ENCODE measurements at places on chromosomes 3 and 15.

GRCh38 chr15:86797135-86797534, 717.5 kb downstream of the AGBL1 start:
- no peak for DNase-seq

DNA sequence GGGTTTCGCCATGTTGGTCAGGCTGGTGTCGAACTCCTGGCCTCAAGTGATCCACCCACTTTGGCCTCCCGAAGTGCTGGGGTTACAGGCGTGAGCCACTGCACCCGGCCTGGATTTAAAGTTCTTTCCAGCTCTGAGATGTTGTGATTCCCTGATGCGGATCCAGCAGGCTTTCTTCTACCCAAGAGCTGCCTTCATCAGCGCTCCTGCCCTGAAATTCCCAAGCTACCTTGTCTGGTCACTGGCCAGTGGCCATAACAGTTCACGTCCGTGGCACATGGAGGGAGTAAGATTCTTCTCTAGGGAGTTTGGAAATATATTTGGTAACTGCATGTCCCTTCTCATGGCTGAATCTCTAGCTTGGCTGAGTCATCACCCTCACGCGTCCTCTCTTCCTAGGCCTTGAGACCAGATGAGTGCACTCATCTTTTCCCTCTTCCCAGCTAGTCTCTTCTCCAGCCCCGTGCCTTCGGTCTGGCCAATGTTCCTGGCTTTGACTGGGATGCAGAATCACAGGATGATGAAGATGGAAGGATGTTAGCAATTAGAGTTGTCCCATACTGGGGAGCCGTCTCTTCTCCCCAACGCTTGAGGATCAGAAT, 29.8 kb upstream of the APOD start:
- DNase-seq, result no peak

DNA sequence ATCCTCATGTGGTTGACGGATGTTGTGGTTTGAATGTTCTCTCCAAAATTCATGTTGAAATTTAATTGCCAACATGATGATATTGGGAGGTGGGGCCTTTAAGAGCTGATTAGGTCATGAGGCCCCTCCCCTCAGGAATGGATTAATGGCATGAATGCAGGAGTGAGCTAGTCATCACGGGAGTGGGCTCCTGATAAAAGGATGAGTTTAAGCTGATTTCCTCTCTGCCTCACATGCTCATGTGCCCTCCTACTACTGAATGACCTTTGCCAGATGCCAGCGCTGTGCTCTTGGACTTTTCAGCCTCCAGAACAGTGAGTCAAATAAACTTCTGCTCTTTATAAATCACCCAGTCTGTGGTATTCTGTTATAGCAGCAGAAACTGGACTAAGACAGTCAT, 111.2 kb downstream of the MYO5A start:
- no peak for DNase-seq

GRCh38 chr3:133966954-133967353, 62.8 kb downstream of the SLCO2A1 start:
- no peak for DNase-seq

- DNase-seq, result no peak
Observed at GRCh38 chr3:141915016-141915415, 38.6 kb downstream of the ATP1B3 start.

GRCh38 chr3:11636394-11636770, 7.3 kb downstream of the VGLL4 start:
- DNase-seq, result peak; percentile 85

DNA sequence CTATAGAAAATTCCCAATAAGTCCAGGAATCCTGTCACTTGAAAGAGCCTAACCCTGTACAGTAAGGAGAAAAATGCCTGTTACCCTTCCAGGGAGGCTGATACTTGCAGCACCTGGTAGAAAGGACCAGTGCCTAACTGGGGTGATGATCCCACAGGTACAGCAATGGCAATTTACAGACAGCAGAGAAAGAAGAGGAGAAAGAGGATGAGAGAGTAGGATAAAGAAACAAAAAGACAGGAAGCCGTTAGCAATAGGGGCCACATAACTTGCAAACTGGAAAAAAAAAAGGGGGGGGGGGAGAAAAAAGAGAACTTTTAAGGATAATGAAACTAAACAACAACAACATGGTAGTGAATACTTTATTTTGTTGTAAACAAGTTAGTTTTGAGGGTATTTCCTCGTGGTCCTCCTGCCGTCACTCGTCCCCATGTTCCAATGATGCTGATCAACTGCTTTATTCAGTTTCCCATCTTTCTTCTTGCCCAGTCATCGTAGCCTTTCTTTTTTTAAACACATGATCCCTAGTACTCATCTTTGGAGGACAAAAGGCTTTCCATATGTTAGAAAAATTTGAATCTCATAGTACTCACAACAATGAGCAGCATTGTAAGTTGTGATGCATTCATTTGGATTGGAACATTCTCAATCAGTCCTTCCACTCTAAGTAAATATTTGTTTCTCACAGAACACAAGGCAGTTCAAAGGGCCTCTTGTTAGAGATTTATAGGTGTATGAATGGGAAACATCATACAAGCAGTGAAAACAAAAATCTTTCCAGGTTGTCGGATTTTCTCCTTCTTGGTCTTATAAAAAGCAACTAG, 8.6 kb downstream of the TM4SF1 start:
- DNase-seq, result peak; percentile 82

DNA sequence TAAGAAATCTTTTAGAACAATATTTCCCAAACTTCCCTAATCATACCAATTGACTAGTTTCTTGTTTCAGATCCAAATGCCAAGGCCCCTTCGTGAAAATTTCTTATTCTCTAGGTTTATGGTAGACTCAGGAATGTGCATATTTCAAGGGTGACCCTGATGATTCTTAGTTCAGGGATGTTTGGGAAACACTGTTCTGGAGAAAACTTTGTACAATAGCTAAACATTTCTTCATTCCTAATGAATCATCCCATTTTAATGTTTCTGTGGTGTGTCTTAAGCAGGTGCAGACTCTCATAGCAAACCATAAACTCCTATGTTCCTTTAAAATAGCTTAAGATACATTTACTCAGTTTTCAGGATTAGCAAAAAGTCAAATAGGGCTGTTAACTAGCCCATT, 314.5 kb downstream of the TIGIT start:
- DNase-seq, result no peak

DNA sequence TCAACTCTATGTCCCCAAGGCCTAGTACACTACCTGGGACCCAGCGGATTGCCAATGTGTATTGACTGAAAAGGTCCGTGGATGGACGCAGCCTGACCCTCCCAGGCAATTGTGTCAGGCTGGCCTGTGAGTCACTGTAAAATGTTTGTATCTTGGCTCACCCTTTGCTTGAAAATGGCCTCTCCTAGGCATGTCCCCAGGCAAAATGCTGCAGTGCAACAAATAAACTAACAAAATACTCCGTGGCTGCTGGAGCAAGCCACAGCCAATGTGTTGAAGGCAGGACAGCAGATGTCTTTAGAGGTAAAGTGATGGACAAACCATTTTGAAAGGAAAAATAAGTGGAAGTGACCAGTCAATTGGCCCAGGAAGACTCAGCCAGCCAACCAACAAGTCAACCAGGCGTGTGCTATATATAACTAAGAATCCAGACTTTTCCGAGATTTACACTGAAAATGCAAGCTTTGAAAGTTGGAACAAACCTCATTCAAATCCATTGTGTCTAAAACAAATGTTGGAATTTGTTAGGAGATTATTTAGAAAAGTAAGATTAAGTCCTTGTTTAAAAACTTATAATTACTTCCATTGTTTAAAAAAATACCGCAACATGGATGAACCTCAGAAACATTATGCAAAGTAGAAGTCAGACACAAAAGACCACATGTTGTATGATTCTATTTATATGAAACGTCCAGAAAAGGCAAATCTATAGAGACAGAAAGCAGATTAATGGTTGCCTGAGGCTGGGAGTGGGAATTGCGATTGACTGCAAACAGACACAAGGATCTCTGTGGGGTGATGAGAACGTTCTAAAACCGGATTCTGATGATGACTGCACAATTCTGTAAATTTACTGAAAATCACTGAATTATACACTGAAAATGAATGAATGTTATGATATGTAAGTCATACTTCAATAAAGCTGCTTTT, 191.2 kb downstream of the TLE3 start:
- no peak for DNase-seq

GRCh38 chr3:105385819-105386508, 19.3 kb downstream of the ALCAM start:
- DNase-seq, result no peak

GRCh38 chr15:80068578-80068977, 9.1 kb downstream of the ZFAND6 start:
- DNase-seq, result no peak

- DNase-seq, result no peak
Observed at GRCh38 chr3:66052721-66053549, 14.2 kb upstream of the MAGI1 start.

DNA sequence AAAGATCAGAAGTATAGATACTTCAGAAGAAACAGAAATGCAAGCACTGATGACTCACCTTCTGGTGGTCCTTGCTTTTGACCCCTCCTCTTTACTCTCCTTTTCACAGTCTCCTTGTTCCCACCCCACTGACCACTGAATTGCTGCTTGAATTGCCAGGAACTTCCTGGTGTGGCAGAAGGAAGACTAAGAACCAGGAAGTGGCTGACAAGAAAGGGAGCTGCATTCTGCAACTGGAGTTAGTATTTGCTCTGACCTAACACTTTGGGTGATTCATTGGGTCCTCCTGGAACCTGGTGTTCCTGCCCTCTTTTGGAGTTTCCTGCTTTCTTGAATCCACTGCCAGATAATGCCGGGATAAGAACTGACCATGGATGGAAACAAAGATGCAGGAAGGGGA, 23.0 kb downstream of the KY start:
- DNase-seq, result no peak

- no peak for DNase-seq
Observed at GRCh38 chr15:77874063-77874462, 203.4 kb downstream of the TBC1D2B start.

DNA sequence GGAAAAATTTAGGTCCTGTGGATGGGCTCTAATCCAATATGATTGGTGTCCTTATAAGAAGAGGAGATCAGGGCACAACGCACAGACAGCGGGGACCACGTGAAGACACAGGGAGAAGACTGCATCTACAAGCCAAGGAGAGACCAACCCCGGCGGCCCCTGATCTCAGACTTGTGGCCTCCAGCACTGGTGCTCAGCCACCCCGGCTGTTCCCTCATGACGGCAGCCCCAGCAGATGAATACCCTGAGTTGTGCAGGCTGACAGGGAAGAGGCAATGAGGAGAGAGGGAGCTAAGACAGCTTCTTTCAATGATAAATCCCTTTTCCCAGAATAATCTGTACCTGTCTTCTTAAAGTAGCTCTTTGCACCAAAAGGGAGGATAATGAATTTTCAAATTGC, 33.3 kb upstream of the CGNL1 start:
- DNase-seq, result no peak

DNA sequence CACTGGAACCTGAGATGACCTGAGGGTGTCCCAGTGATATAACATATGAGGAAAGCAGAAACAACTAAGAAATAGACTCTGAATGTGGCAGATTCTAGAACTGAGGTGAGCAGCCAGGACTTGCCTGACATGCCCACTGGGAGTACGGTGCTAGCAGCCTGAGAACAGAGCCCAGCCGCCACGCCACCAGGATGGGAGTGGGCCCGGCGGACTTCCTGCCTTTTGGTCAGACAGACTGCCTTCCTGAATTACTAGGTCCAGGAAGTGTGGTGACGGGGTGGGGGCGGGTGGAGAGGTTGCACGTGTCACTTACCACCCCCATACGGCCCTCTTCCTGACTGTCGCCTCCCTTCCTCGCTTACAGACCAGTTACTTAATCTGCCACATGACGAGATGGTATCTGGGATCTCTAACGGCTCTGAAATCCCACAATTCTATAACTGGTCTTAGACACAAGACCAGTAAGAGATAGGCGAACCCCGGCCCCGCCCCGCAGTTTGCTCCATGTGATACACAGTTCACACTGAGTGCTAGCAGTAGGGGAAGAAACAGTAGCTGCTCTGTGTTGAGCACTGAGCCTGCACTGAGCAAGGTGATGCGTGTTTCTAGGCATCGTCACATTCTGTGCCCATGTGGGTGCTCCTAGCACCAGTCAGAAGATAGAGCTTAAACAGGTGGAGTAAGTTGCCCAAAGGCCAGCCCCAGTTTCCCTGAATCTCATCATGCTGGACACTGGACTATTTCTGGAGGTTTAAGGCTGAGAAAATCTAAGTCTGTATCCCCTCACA, 95.7 kb downstream of the CPN2 start:
- DNase-seq, result peak; percentile 58

DNA sequence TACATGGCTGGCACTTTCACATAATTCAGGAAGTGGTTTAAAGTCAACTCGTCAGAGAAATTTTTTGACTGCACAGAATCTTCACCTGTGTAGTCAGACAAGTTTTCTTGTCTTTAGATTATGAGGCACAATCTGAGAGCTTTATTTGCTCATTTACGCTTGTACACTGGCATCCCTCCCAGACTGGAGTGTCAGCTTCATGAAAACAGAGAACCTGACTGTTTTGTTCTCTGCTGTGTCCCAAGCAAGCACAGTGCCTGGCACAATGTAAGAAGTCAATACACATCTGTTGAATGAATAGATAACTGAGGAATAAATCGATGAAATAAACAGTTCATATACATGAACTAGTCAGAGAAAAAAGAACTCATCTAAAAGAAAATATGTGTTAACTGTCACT, 846.1 kb upstream of the CFAP20DC start:
- peak; percentile 29 for DNase-seq

GRCh38 chr15:64096668-64097384, 1.0 kb downstream of the SNX1 start:
- no peak for DNase-seq

GRCh38 chr15:84604826-84605553, 4.2 kb downstream of the ZSCAN2 start:
- DNase-seq, result no peak

GRCh38 chr15:77019521-77020331, 24.8 kb downstream of the PSTPIP1 start:
- DNase-seq, result no peak

GRCh38 chr15:85706779-85707518, 87.8 kb downstream of the KLHL25 start:
- DNase-seq, result peak; percentile 34

DNA sequence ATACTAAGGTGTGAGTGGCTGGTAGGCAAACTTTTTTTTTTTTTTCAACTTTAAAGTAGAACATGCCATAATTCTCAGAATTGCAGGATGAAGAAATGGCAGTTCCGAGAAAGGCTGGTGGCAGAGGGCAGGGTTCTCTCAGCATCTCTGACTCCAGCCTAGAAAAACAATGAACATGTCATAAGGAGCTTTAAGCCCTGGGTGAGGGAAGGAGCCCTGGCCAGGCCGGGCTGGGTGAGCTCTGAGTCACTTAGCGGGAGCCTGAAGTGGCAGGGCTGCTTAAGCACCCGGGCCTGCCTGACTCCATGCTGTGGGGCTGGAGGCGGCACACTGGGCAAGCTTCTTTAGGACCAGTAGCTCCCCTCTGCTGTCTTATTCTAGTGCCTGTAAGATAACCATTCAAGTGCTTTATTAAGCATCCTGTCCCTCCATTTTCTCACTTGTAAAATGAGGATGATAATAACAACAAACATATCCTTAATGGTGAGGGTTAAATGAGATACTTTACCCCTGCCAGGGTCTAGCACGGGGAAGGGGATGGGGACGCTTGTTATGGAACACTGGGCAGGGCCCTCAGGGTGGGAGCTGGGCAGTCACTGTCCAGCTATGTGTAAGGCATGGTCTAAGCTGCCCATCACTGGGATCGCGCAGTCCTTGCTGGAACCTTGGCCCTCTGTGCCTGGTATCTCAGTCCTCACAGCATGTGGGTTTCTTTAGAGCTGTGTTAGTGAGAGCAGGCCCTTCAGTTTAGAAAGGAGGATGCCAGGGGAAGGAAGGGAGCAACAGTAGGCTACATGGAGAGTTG, 18.4 kb downstream of the SMAD6 start:
- no peak for DNase-seq

GRCh38 chr3:172717493-172718088, 6.7 kb upstream of the NCEH1 start:
- DNase-seq, result no peak

- no peak for DNase-seq
Observed at GRCh38 chr3:116734243-116734642, 24.7 kb downstream of the TUSC7 start.

Measured in pons (tissue), 1 donor.